Stimulated activated CD4-positive, alpha-beta T cell treated with anti-CD3 and anti-CD28 coated beads, Interleukin-2, amount 100 ng/mL, for 48 hours (primary cell): ENCODE measurements at places on chromosomes 7 and 10.

GRCh38 chr7:130486114-130486953, 5.6 kb upstream of the MEST start:
- peak; percentile 61 for DNase-seq

DNA sequence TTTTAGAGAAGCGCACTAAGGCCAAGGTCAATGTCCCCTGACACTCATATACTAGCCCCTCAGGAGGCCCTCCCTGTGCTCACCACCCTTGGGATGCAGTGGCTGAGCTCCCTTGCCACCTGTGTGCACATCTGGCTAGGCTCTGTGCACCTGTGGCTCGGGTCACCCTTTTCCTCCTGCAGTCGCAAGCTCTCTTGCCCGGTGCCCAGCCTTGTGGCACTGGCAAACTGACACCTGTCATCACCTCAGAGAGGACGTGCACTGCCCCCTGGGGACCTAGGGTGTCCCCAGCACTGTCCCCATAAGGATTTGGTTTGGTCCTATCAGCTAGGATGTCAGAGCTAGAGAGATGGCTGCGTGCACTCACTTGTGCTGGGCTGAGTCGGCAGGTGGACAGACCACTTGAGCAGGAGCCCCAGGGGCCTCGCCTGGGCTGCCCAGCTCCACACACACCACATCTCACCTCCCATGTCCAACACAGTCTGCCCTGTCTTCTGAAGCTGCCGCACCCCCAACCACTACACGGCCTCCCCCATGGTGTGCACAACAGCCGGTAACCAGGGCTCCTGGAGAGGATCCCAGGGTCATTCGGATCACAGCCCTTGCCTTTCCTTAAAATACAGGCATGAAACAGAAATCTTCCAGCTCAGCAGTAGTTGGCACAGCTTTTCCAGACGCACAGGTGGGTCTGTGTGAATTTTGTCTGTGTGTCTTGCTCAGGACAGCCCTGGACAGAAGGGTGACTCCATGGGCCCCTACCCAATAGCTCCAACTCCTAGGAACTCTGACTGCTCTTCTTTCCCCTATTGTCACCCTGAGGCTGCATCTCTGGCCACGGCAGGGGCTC, 111.0 kb downstream of the GRID1 start:
- no peak for DNase-seq

GRCh38 chr10:13056456-13057077, 43.4 kb upstream of the OPTN start:
- no peak for DNase-seq

DNA sequence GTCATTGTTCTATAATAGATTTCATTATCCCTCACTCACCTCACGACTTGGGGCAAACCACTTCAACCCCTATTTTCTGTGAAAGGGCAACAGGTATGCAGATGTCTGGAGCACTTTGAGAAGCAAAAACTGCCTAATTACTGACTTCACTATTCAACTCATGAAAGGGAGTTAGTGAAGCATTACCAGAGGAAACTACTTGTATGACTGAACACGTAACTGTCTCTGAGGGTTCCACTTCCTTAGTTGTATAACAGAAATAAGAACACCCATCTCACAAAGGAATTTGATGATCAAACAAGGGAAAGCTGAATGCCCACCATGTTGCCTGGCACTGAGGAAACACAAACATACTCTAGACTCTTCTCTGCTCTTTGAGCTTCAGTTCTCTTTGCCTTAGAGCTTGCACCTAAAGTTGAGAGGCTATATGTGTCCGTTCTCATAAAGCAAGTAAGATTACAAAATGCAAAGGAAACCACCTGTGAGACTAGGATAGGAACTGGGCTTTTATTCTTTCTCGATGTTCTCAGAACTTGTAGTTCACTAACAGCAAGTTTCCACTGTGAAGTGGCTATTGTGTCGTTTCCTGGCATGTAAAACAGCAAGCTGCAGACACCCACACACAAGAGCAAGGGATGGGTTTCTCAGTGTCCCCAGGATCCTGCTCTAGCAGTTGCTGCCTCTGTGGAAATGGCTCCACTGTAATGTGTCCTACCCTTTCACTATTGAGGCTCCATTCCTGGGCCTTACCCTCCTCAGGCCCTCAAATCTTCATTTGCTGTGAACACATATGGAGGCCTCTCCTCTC, 2.6 kb downstream of the TMEM243 start:
- DNase-seq: no peak

DNA sequence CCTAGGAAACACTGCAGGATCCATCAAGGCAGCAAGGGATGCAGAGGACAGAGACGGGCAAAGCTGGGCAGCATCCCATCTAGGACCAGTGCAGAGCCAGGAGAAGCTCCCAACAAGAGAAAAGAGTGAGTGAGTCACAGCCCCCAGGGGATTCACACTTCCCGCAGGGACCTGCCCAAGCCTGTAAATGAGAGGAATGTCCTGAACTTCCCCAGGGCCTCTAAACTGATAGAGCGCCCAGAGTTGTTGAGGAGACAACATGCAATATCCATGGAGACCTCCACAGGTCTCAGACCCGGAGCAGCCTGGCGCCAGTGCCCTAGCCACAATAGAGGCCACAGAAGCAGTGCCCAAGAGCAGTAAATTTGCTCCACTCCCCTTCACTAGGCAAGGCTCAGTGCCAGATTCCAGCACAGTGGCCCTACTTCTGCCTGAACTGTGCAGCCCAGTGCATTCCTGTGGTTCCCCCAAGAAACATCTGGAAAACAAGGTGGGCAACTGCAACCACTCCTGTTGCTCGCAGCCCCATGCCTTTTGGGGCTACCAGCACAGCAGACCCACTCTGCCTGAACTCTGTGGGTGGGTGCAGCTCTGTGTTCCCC, 567.5 kb downstream of the POM121L12 start:
- no peak for DNase-seq

DNA sequence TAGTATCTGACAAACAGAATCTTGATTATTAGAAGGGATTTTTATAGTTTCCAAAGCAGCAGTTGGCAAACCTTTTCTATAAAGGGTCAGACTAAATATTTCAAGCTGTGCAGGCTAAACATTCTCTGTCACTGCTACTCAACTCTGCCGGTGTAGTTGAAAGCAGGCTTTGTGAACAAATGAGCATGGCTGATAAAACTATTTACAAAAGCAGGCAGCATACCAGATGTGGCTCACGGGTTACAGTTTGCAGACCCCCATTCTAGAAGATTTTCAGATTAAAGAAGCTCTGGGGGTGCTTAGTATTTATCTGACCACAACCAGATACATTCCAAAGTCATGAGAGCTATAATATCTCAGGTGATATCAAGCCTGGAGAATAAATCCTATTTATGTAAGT, 1017.5 kb downstream of the SORCS1 start:
- no peak for DNase-seq

- no peak for DNase-seq
These were observed 4.2 kb upstream of the LIPA start for GRCh38 chr10:89255793-89256192.

- no peak for DNase-seq
These were observed 108.9 kb upstream of the PLXDC2 start for GRCh38 chr10:19707376-19707775.

DNA sequence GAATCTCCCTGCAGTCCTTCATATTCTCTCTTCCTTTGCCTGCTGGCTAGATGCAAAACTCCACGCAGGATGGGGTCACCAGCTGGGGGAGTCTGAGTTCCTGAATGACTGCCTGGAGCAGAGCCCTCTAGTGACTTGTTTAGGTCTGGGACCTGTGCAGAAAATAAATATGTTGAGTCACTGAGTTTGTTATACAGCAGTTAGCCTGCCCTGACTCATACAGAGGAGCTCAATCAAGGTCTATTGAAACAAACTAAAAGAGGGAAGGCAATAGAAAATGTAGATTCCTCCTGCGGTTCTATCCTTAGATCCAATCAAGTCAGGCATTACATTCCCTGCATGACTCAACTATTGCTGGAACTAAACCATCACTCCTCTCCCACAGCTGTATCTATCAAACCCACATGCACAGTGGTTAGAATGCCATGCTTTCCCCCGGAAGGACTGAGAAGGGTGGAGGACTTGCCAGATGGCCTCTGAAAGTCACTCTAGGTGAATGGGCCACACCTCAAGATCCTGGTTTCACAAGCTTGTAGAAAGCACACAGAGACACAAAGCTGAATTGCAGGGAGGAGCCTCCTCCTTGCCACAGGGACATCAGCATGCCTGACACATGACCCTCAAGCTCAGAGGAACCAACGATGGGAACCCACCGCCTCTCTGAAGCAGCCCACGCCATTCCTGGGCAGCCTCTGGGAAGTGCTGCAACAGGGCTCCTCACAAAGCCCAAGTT, 73.9 kb downstream of the SH3PXD2A start:
- DNase-seq: no peak

GRCh38 chr7:141053626-141054025, 20.2 kb upstream of the TMEM178B start:
- peak; percentile 33 for DNase-seq

DNA sequence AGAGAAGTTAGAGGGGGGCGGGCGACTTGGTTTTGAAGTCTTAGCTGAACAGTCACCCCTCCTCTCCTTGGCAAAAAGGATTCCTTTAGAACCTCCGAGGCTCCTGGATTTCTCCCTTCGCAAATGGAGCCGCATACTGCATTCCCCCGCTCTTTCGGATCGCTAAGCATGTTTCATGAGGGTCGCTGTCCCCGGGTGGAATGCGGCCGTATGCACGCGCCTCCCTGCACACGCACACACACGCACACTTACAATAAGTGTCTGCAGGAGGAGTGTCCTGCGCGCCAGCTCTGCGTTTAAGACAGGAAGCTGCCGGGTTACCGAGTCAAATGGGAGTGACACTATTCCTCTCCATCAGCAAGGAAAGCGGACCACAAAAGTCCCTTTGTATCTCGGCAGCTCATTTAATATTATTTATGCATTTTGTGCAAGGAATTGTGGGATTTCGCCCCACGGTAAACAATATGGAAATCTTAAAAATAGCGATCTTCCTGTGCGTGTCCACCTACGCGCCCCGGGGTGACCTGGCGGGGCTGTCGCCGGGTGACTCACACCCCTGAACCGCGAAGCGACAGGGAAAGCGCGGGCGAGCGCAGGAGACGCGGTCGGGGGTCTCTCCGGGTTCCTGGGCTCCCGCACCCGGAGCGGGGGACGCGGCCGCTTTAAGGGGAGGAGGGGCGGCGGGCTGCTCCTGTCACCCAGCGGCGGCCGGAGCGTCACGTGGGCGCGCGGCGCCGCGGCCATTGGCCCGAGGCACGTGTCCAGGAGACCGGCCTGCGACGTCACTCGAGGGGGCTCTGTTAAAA, 988 bp upstream of the EN2 start:
- DNase-seq: no peak
